Lower lobe of right lung (tissue), 2 donors: ENCODE measurements at places on chromosomes 2 and 18. TPM values are rescaled to one million over a fixed set of nuclear protein-coding genes. Genes with fewer than 3 reads are reported as not detected.

- no peak for DNase-seq
These were observed 117.4 kb downstream of the RHBDD1 start for GRCh38 chr2:226953206-226953605.

DNA sequence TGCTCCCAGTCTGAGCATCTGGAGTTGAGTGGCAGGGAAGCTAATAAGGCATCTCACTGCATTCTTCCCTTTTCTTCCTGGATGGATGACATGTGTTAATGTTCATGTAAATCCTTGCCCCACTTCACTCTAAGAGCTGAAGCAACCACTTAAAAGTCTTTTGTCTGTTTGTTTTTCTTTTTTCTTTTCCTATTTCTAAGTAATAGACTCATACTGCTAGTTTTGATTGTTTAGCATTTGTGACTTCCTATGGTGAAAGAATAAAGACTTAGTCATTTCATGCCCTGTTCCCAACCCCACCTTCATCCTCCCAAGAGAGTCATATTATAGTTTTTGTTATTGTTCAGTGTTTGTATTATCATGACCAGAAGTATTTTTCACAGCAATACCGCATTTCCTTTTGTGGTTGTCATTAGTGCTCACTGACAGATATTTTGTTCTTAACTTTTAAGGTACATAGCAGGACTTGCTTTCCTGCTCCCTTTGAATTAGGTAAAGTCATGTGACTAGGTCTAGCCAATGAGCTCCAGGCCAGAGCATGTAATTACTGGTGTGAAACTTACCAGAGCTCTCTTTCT lies 18.1 kb upstream of the SPP2 start:
- DNase-seq, result no peak

LOXL3 gene
- 12.1 TPM for total RNA-seq

GRCh38 chr2:98712145-98712544 lies 18.8 kb downstream of the MGAT4A start:
- no peak for DNase-seq

- DNase-seq, result no peak
These were observed 133.9 kb upstream of the CDH20 start for GRCh38 chr18:61199171-61199848.

AFF3 gene
- total RNA-seq, result 57.3 TPM

GRCh38 chr2:101132202-101132601 lies 19.0 kb downstream of the TBC1D8 start:
- DNase-seq, result no peak

- DNase-seq, result no peak
These were observed 46.7 kb downstream of the FANCL start for GRCh38 chr2:58194458-58194857.

DNA sequence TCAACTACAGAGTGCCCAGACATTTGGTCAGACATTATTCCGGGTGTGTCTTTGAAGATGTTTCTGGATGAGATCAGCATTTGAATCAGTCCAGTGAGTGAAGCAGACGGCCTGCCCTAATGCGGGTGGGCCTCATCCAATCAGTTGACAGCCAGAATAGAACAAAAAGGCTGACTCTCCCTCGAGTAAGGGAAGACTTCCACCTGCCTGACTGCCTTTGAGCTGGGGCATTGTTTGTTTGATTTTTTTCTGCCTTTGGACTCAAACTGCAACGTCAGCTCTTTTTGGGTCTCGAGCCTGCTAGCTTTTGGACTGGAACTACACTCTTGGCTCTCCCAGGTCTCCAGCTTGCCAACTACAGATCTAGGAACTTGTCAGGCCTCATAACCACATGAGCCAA lies 111.7 kb upstream of the AGAP1 start:
- no peak for DNase-seq

UBE2E3 gene
- 39.7 TPM for total RNA-seq

- DNase-seq, result no peak
These were observed 24.4 kb upstream of the ITGB6 start for GRCh38 chr2:160224507-160224906.

SIX3 gene
- not detected for total RNA-seq

- no peak for DNase-seq
These were observed 330.4 kb upstream of the SMIM21 start for GRCh38 chr18:75757951-75758350.

POU3F3 gene
- not detected for total RNA-seq

DNA sequence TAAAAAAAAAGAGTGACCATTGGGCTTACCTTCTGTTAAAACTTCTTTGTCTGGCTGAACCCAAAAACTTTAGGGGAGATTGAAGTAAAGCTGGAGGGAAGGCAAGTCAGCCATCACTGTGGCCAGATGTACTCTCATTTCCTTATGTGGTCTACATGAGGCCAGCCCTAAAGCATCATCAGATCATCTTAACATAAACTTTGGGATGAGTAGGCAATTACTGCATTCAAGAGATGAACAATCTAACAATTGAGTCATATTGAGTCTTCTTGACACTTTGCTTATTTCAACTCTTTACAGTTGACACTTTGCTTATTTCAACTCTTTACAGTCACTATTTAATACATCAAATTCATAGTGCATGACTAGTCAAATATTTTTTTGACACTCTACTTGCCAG lies 155.6 kb downstream of the QPCT start:
- no peak for DNase-seq

GRCh38 chr2:12052796-12053195 lies 306.4 kb downstream of the LPIN1 start:
- no peak for DNase-seq

DNA sequence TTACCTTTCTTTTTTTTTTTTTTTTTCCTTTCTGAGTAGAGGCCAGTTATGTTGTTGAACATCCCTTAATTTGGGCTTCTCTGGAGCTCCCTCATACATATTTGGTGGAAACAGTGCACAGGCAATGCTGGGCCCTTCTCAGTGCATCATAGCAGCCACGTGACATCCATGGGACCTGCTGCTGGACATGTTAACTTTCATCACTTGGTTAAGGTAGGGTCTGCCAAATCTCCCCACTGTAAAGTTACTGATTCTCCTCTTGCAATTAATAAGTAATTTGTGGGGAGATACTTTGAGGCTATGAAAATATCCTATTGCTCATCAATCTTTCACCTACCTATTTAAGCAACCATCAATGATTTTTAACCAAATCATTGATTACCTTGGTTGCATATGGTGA lies 211.5 kb upstream of the LYPD1 start:
- no peak for DNase-seq

RIT2 gene
- not detected for total RNA-seq

DNA sequence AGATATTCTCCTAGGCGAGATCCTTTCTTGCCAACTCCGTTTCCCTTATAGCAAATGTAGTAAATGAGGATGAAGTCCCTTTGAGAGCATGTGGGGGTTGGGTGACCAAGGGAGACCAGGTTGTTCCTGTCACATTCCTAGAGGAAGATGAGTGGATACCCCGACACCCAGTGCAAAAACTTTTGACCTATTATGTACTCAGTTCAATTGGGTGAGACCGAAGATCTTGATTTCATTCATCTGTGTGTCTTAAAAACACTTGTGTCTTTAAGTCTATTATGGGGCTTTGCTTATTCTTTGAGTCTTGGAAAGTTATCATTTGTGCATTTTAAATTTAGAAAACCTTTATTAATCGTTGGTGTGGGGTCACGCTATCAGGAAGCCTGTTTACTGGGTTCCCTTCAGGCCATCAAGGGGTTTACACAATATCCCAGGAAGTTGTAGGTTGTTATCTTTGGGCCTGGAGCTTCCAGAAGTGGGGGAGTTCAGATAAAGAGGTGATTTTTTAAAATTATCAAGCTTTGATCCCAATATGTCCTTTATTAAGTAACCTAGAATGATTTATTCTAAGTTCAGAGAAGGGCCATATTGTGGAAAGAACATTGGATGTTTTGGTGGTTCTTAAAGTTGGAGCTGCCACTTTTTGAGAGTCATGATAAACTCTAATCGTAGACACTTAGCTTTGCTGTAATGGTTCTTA lies 2.8 kb downstream of the RHOB start:
- no peak for DNase-seq

RPRM gene
- total RNA-seq, result 0.27 TPM

CLEC4F gene
- total RNA-seq, result 0.71 TPM

- DNase-seq, result no peak
These were observed 117.9 kb downstream of the SPHKAP start for GRCh38 chr2:228063558-228063957.

DNA sequence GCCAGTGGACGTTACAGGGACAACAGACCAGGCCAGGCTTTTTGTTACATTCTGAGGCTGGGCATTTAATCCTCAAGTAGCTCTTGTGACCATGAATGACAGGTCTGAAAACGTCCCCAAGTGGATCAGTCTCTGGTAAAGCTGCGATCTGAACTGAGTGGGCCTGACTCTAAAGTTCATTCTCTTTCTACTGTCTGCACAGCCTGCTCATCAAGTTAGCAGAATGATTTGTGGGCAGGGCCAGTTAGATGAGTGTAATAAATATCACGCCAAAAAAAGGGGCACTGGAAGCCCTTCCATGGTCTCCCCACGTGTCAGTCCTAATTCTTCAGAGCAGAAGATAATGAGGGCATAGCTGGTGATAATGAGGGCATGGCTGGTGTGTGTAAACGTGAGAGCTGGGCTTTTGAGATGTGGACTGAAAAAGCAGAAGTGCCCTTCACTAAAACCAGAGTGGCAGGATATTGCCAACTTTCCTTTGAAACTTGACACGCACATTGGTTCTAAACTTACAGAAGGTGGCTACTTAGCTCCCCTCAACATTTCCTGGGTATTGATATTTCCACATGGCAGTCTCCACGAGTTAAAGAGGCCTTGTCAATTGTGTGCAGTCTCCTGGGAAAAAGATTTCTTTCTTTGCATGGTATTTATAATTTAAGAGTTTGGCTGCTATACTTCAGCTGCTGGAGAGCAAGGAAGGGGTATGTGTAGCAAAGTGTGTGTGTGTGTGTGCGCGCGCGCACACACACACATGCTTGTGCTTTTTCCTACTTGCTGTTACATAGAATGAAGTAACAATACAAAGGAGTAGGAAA lies 72.7 kb upstream of the LYPD6B start:
- DNase-seq, result no peak

- DNase-seq, result no peak
These were observed 17.2 kb downstream of the SP110 start for GRCh38 chr2:230202430-230203109.

GPR35 gene
- total RNA-seq, result 4.7 TPM

DNA sequence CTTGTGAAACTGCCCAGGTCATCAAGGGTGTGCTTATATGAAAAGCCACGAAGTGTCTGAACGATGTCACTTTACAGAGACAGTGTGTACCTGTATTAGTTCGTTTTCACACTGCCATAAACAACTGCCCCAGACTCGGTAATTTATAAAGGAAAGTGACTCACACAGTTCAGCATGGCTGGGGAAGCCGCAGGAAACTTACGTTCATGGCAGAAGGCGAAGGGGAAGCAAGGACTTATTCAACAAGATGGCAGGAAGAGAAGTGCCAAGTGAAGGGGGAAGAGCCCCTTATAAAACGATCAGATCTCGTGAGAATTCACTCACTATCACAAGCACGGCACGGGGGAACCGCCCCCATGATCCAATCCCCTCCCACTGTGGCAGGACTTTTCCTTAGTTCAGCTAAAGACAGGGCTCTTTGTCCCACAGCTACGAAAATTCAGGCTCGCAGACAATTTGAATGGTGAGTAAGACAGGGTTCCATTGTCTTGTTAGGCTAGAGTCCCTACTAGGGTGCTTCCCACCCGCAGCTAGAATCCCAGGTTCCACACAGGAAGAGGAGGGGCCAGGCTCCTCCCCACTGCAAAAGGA lies 20.1 kb downstream of the TMEM177 start:
- no peak for DNase-seq

REV1 gene
- 50.7 TPM for total RNA-seq

- no peak for DNase-seq
These were observed 78.2 kb downstream of the SH3RF3 start for GRCh38 chr2:109207176-109207575.

GRCh38 chr2:144374163-144374661 lies 145.7 kb downstream of the ZEB2 start:
- DNase-seq, result no peak

DNA sequence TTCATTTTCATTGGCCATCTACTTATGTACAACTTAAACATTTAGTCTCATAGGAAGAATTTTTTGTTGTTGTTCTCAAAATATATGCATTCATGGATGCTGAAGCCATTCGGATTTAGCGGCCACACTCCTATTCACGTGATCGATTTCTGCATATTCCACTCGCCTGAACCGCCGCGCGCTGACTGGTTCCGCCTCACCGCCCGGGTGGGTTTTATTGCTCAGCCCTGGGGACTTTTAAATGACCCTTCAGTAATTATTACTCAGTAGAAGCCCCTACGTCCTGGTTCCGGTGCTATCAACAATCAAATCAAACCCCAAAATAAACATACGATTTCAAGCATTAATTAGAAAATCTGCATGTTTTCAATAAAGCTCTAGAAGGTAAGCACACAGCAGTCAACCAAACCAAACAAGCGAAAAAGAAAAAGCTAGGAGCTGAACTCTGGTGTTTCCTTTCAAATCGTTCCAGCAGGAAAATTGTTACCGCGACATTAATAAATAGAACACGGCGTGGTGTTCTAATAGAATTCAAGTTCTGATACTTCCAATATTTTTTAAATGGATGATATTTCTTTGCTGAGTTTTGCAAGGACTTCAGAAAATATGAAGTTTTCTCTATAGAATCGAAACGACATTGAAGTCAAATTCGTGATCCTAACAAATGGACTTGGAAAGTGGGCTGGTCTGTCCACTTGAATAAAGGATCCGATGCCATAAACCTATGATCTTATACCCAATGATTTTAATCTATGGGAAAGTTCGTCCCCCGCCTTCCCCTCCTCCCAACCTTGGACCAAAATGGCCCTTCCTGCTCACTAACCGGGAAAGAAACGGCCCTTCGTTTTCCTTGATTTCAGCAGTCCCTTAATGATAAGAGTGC lies 9.3 kb downstream of the PAX3 start:
- no peak for DNase-seq

GRCh38 chr2:235293061-235293460 lies 200.8 kb upstream of the AGAP1 start:
- DNase-seq, result no peak

DNA sequence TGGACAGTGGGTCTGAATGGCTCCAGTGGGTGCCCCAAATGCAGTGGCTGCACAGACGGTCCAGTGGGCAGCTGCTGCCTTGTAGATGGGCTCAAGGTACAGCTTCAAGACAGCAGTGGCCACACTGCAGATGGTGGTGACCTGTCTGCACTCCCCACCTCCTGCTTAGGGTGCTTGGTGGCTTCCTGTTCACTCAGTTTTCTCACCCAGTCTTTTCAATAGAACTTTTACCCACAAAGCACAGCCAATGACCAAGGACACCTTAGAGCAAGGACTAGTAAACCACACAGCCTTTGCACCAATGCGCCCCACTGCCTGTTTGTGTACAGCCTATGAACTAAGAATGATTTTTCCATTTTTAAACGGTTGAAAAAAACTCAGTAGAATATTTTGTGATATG lies 34.9 kb downstream of the MEX3C start:
- no peak for DNase-seq

- DNase-seq, result peak; percentile 36
These were observed 5.4 kb upstream of the CHRNG start for GRCh38 chr2:232533944-232534710.
